ENCODE measurements at places on chromosomes 16 and 17.
A peak's percentile ranks its signal among the peaks of the same experiment; 100 is the strongest.

DNA sequence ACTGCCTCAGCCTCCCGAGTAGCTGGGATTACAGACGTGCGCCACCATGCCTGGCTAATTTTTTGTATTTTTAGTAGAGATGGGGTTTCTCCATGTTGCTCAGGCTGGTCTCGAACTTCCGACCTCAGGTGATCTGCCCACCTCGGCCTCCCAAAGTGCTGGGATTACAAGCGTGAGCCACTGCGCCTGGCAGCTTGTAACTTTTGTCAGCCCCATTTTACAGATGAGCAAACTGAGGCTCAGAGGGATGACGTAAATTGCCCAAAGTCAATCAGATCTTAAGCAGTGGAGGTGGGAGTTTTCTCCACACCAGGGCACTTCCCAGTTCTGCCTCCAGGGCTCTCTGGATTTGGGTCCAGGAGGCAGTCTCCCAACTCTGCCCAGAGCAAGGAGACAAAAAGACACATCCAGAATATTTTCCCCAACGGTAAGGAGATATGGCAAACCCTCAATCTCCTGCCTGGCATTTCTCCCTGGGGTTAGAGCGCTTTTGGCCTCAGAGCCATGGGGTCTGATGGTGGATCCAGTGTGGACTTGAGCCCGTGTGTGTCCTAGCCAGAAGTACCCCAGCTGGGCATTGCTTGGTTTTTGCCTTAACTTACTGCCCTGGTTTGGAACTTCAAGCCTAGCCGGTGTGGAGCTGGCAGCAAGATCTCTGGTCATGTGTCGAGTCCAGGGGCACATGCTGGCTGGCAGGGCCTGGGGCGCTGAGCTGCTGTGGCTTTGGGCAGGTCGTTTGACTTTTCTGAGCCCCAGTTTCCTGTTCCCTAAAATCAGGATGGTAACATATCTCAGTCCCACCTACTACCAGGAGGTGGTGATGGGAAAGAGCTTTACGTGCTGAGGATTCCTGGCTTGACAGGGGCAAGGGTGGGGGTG is 3.4 kb downstream of the ADAM11 start:
- no peak for DNase-seq

DNA sequence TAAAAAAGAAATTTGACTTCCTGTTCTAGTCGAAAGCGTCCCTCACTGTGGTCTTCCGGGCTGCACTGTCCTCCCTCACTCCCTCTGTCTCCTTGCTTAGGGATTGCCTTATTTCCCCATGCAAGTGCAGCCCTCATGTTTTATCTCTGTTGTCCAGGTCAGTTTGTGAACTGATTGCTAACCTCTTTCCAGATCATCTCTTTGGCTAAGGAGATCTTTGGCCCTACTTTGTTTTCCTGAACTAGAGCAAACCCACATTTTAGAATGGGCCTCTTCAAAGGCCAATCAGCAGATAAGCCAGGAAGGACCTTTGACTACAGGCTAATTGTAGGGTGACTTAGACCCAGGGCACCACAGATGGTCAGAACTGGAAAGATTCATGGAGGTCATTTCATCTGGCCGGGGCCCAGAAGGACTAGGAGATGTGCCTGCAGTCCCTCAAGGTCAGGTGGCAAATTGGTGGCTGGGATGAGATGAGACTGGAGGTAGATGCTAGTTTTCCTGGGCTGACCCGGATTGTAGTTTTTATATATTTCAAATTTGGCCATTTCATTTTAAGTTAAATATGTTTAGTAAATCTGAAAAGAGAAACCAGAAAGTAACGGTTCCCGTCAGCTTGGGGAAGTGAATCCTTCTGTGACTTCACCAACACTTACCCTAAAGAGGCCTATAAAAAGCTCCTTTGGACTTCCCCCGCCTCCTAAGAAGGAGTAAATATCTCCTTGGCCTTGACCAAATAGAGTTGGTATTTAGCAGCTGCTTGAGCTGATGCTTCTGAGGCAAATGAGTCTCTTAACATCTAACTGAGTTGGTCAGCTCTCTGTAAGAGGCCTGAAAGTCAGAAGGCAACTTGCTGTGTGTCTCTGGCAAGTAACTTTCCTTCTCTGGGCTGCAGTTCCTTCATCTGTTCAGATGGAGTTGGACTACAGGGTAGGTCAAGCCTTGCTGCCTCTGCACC is 6.2 kb upstream of the SLC25A19 start:
- DNase-seq, result no peak

- no peak for DNase-seq
These were observed 59.0 kb downstream of the TANGO6 start for GRCh38 chr16:68902003-68902968.

GRCh38 chr17:30345089-30345433 is 11.2 kb upstream of the TMIGD1 start:
- DNase-seq, result no peak

DNA sequence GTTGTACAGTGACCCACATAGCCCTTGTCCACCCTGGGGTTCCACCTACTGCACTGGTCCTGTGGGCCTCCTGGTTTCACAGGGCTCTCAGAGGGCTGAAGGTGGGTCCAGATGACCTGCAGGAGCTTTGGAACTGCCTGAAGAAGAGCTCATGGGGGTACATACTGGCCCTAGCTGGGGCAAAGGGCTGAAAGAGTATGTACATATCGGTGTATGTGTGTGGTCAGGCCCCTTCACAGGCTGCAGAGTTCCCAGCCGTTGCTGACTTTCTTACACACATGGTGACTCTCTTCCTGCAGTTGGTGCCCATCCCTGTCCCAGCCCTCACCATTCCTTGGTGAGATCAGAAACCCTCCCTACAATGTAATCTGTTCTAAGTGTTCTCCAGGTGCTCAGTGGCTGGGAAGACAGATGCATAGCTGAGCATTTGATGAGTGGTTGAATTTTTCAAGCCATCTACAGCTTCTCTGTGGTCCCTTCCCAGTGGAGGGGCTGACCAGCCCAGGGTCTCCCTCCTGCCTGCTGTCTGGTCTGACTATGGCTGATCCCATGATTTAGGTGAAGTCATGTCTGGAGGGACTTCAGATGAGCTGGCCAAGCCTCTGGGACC is 2.4 kb upstream of the NFATC3 start:
- no peak for DNase-seq

- DNase-seq, result no peak
These were observed 27.5 kb upstream of the PIK3R6 start for GRCh38 chr17:8894673-8895578.

- DNase-seq, result no peak
These were observed 28.0 kb upstream of the CDH13 start for GRCh38 chr16:82598771-82599170.

- no peak for DNase-seq
These were observed at the start of gene ASIC2 for GRCh38 chr17:33292981-33293867. ASIC2 (minus strand) TSS chr17:33293295.

- DNase-seq, result no peak
These were observed 52.6 kb downstream of the PIGL start for GRCh38 chr17:16269658-16270057.

GRCh38 chr16:13005721-13006247 is 104.4 kb downstream of the SHISA9 start:
- DNase-seq, result no peak

GRCh38 chr16:67530013-67530939 is 1.6 kb downstream of the RIPOR1 start:
- no peak for DNase-seq

DNA sequence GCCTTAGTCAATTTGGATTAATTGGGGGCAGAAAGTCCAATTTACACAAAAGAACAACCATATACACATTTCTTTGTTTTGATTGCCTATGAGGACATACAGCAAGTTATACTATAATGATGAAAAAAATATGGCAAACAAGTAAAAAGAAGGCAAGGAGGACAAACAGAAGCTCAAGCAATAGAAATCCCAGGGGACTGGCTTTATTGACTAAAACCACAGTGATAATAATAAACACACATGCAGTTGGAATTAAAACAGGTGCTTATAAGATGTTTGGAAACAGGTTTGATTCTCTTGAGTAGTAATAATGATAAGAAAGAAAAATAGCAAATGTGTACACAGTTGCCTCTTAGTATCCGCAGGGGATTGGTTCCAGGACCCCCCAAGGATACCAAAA is 176.4 kb downstream of the SHISA9 start:
- no peak for DNase-seq

GRCh38 chr16:54588026-54588425 is 301.4 kb upstream of the IRX3 start:
- DNase-seq, result no peak

DNA sequence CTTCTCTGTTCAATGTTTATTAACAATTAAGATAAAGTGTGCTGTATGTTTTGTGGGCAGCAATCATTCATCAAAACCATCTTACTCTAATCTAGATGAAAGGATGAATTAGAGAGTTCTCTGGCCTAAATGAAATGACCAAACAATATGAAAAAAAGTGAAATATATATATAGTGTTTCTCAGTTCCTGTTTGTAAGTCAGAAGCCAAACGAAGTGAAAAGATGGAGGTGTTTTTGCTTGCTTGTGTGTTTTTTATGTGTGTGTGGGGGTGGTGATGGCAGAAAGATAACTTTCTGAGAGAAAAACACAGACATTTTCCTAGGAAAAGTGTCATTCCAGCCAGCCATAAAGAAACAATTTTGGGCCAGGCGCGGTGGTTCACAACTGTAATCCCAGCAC is 138.6 kb downstream of the CDH8 start:
- DNase-seq, result no peak

GRCh38 chr17:32303781-32304288 is 38.1 kb downstream of the C17orf75 start:
- no peak for DNase-seq

DNA sequence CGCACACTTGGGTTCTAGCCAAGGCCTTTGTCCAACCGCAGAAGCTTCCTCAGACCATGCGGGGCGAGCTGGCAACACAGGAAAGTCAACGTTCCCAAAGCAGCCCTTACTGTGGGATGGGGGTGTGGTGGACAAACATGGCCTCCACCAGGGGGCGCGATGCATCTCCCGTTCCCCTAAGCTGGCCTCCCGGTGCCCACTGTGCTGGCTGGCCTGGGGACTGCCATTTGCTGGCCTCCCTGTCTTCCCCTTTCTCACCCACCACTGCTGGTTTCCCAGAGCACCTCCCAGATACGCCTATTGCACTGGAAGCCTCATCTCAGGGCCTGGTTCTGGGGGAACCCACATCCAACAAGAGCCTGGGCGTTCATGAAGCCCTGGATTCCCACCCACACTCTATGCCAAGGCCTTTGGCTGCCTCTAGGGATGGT is 145.3 kb downstream of the IRF8 start:
- DNase-seq, result peak; percentile 25

DNA sequence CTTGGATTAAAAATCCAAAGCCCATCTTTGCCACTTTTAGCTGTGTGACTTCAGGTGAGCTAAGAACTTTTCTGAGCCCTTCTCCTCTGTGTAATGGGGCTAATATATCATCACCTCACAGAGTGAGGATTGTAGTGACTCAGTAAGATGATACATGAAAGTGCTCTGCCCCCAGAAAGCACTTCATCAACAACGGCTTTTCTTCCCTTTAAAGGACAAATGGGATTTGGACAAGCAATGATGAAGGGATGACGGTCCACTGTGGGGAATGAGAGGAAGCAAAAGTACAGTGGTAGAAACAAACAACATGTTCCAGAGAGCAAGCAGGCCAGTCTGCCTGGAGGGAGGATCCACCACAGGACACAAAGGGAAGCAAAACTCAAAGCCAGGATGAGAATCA is 14.3 kb upstream of the TMED6 start:
- DNase-seq, result no peak

- no peak for DNase-seq
These were observed 2.4 kb downstream of the ABCC1 start for GRCh38 chr16:15951852-15952251.

- DNase-seq, result no peak
These were observed 250.6 kb downstream of the UTP18 start for GRCh38 chr17:51510940-51511339.

DNA sequence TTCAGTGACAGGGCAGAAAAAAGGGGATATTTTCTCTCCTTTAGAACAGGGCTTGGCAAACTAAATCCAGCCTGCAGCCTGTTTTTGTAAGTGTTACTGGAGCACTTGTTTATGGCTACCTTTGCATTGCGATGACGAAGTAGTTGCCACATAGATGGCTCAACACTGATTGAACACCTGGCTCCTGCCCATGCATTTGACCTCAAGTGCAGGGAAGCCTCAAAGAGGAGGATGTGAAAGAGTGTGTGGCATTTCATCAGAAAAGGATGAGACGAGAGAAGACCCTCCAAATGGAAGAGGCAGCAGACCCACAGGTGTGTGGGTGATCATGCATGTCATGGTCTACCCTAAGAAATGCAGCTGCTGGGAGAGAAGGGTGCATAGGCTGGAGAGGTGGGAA is 32.7 kb upstream of the IRX5 start:
- DNase-seq, result no peak

DNA sequence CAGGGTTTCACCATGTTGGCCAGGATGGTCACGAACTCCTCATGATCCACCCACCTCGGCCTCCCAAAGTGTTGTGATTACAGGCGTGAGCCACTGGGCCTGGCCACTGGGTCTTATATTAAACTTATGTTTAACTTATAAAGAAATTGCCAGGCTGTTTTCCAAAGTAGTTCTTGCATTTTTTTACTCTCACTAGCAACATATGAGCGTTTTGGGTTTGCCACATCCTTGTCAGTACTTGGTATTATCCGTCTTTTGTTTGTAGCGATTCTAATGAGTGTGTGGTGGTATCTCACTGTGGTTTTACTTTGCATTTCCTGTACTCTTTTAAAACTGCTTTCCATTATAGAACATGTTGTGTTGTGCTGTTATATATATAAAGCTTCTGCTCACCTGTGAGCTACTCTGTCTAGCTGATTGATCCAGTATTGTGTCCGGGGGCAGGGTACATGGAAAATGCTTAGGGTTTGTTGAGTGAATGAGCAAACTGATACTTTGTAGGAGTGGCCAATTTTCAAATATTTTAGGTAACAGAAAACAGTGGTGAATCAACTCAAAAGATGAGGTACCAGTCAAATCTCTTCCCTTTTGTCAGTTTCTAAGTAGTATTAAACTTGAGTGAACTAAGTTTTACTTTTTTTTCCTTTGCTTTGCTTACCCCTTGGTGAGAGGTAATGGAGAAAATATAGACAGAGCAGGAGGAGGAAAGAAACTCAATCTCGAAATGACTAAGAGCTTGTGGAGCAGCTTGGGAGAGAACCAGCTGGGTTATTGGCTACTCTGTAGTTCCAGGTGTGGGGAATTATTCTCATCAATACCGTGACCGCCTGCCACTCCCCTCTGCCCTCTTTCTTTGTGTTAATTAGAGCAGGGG is 75.8 kb downstream of the PITPNC1 start:
- DNase-seq, result no peak

DNA sequence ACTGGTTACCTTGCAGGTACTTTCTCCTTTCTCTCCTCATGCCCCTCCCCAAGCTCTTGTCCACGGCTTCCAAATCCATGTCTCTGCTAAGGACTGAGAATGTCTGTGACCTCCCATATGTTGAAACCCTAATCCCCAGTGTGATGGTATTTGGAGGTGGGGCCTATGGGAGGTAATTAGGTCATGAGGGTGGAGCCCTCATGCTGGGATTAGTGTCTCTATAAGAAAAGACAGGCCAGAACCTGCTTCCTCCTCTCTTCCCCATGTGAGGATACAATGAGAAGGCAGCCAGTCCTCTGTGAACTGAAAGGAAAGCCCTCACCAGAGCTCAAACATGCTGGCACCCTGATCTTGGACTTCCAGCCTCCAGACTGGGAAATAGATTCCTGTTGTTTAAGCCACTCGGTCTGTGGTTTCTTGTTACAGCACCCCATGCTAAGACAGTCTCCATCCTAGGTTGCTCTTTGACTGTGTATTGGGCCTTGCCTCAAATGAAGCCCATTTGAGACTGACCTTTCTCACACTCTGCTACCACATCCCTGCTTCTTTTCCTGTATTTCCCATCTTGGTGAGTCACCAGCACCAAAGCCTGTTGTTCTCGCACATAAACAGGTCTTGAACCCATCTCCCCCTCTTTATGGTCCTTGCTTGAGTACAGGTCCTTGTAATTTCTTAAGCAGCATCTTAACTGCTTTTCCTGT is 135.0 kb downstream of the CDK5R1 start:
- DNase-seq, result no peak

All from stimulated activated CD4-positive, alpha-beta T cell treated with anti-CD3 and anti-CD28 coated beads, Interleukin-15, amount 100 ng/mL, for 1 hour (primary cell).